ENCODE measurements at places on chromosomes 1 and 21.

DNA sequence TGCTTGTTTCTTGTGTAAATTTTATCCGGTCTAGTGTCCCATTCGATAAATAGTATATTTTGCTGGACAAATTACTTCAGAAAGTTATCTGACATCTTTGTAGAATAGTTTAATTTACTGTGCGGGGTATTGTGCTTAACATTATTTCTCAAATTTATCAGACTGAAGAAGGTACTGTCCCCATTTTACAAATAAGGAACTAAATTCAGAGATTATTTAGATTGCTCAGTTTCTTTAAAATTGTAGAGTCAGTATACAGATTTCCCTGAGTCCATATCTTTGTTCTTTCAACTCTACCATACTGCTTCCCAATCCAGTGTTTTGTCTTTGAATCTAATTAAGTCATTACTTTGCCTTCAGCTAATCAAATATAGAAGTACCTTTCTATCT is 6.4 kb downstream of the ATP5PB start:
- DNase-seq: no peak

DNA sequence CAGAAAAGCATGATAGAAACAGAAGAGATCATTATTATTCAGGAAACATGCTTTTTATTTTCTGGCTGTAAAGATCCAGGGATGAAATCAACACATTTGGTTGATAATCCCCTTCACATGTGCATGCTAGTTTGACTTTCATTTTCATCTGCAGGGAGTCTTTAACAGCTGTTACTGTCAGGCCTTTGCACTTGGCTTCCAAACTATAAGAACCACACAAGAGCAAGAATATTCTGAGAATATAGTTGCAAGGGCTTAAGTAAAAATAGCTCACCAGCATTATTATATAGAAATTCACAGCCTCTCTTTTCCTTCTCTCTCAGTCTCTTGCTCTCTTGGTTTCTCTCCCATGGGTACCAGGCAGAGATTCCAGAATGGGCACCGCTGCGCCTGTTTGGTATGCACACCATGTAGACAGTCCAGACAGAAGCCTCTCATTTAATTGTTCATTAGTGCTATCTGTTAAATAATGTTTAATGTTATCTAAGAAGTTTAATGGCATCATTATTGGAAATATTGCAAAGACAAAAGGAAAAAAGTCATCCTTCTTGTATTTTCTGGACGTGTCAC is 622.3 kb upstream of the PLXNA2 start:
- no peak for DNase-seq

DNA sequence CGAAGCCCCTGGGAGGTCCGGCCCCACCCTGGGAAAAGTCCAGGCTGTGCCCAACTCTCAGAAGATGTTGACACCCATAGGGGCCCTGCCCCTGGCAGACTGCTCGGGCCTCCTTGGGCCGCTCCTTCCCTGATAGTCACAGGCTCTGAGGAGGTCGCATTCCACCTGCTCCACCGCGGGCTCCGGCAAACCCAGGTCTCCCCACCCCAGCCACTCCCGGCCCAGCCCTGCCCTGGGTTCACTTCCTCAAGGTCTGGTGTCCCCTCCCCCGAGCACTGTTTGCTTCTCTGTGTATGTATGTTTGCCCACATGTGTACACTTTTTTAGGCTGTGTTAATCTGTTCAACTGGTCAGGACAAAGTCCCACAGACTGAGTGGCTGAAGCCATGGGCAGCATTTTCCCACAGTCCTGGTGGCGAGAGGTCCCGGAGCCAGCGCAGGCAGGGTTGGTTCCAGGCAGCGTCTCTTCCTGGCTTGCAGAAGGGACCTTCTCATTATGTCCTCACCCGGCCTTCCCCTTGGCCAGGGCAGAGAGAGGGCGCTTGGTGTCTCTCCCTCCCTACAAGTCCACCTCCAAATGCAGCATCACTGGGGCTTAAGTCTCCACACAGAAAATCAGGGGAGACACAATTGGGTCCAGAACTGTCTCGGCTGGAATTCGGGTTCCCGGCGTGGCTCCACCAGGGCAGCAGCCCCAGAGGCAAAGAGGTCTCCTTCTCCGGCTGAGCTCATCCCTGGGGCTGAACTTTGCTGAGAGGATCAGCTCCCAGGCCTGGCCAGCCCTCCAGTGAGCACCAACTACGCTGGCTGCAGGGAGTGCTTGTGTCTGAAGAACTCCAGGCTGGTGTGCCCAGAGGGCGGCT is 10.5 kb upstream of the PRXL2B start:
- no peak for DNase-seq

GRCh38 chr1:77652268-77652667 is 30.2 kb downstream of the ZZZ3 start:
- no peak for DNase-seq

GRCh38 chr1:160219062-160219929 is 14.1 kb downstream of the PEA15 start:
- DNase-seq: peak; percentile 47

DNA sequence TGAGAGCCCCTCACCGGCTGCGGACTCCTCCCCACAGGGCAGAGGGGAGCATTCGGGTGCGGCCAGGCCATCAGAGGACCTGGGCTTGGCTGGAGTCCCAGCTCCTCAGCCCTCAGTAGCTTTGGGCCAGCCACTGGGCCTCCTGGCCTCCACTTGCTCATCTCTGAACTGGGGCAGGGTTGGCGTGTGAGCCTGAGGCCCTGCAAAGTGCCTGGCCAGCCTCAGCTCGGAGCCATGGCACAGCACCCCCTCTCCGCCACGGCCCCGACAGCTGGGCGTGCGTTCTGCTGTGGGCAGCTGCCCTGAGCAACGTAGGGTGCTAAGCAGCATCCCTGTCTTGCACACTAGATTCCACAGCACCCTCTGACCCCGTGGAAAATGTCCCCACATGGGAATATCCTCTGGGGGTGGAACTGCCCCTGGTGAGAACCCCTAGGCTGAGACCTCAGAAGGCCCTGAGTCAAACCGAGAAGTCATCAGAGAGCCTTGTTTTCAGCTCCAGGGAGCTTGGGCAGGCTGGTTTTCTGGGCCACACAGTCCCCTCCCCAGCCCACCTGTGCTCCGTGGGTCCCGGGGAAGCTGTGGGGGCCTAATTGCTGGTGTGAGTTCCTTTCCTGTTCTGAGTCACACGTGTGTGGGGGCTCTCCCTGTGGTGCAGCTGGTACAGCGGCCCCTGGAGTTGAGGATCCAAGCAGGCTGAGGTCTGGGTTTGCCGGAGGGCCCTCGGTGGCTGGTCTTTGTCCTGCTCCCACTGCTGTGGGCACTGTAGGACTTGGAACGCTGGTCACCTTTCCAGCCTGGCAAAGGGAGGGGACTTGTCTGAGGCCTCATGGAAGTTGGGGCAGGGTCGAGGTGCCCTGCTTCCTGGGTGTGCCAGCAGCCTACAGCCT is 24.5 kb downstream of the TP73 start:
- no peak for DNase-seq

- peak; percentile 18 for DNase-seq
Observed at GRCh38 chr1:48236716-48237470, 14.4 kb downstream of the SLC5A9 start.

GRCh38 chr1:6489799-6490180 is 1.7 kb downstream of the PLEKHG5 start:
- peak; percentile 87 for DNase-seq

- no peak for DNase-seq
Observed at GRCh38 chr21:23986214-23986613, 1621.1 kb downstream of the MRPL39 start.

GRCh38 chr1:224448453-224449017 is 13.9 kb upstream of the WDR26 start:
- no peak for DNase-seq

DNA sequence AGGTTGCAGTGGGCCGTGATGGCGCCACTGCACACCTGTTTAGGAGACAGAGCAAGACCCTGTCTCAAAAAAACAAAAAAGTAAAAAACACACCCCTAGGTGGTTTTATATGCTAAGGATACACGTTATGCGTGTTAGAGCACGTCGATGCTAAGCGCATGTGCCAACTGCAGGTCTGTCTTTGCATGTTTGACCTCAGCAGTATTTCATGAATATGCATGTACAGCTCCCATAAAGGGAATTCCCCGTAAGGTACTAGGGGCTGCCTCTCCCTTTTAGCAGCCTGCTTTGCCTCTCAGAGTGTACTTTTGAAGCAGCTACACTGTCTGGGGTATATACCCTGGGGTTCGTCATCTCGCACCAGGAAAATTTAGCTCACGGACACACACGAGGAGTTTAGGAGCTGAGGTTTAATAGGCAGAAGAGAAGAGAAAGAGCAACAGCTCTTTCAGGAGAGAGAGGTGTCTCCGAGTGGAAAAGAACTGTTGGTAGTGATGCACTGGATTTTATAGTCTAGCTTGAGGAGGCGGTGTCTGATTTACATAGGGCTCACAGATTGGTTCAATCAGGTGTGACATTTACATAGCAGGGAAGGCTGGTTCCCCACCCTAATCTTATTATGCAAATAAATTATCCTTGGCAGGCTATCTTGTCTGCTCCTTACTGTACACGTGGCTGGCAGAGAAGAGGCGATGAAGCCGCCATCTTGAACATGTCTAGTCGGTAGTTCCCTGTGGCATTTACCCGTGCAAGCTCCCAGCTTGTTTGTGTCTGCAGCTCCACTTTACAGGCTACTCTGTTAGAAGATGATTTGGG is 4.2 kb upstream of the OTUD3 start:
- DNase-seq: peak; percentile 17

GRCh38 chr1:221795380-221795779 is 53.5 kb upstream of the DUSP10 start:
- DNase-seq: no peak

DNA sequence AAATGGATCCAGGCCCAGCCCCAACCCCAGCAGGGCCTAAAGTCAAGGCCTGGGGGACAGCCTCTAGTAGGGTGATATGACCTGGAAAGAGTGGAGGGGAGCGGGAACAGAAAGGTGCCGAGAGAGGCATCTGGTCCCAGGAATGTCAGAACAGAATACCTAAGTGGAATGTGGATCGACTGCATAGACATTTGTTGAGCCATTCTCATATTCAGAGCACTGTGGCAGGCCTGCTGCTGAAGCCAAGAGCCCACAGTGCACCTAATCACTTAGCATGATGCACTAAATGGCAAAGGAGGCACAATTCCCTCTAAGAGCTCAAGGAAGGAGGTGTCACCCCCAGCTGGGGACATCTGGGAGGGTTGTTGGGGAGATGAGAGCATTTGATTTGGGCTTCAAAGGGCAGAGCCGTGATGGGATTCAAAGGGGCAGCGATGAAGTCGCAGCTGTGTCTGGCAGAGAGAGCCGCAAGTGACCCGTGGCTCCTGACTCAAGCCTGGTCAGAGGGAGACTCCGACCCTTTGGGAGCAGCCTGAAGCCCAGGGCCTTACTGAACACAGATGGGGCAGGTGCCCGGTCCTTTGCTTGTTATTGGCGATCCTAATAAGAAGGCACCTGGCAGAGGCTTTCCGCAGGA is 8.6 kb upstream of the PKP1 start:
- no peak for DNase-seq

DNA sequence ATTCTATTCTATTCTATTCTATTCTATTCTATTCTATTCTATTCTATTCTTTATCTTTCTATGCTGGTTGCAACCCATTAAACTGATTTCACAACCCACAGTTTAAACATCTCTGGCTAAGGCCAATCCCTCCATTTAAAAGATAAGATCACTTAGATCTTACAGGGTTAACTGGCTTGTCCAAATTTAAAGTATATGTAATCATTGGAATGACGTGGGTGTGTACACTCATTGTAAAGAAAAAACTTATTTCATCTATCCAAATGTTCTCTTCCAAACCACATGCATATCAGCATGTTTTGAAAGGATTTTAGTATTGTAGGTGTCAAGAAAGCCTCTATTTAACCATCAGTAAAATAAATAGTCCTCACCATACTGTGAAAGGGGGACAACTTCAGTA is 299.6 kb upstream of the RUNX1 start:
- DNase-seq: no peak

DNA sequence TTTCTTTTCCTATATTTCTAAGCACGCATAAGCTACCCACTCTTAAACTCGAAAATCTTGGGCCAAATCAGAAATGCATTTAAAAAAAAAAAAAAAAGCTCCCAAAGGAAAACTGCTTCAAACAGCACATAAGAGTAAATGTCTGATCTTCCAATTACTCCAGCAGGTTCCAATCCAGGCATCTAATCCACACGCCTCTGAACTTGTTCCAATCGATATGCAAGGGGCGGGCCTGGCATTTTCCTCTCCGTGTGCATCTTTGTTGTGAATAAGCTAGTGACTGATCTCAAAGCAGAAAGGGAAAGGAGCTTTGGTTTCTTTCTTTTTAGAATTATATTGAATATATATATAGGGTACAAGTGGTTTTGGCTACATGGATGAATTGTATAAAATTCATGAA is 365.5 kb downstream of the PRDM2 start:
- no peak for DNase-seq

DNA sequence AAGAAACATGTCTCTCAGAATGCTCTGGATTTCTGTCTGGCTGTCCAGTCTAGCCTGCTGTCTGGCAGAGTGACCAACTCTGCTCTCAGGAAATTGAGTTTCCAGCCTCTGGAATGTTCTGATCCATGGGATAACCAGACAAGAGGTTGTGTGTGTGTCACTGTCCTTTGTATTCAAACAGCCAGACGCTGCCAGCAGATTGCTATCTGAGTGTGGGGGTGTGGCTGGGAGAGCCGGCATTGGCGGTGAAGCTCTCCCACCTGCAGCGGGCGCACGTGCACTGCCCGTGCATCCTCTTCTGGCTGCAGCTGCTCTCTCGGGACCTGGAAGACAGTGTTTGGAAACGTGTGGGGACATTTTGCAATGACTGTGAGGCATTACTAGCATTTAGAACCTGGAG is 26.1 kb downstream of the PKP1 start:
- peak; percentile 85 for DNase-seq

GRCh38 chr1:31013187-31013864 is 52.2 kb downstream of the PUM1 start:
- DNase-seq: no peak

DNA sequence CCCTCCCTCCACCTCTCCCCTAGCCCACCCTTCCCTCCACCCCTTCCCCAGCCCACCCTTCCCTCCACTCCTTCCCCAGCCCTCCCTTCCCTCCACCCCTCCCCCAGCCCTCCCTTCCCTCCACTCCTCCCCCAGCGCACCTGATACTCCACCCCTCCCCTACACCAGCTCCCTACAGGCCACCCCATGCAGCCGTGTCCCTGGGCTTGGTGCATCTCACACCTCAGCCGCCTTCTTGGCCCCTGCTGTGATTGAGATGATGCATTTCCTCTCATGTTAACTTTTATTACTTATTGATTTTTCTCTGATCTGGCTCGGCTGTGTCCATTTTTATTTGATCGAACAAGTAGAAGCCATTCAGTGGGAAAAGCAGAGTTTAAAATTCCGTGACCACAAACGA is 243.8 kb downstream of the MATN1 start:
- DNase-seq: no peak

- no peak for DNase-seq
Observed at GRCh38 chr1:10338611-10339010, 60.3 kb upstream of the PGD start.

GRCh38 chr1:41245659-41246058 is 3.6 kb upstream of the SCMH1 start:
- no peak for DNase-seq
